ENCODE measurements at places on chromosomes 1 and 21. TPM values are rescaled to one million over a fixed set of nuclear protein-coding genes. Genes with fewer than 3 reads are reported as not detected.

SZT2 gene
- total RNA-seq = 20.2 TPM

PADI4 gene
- total RNA-seq = 0.27 TPM

SH3D21 gene
- total RNA-seq = 26.9 TPM

TMPRSS15 gene
- total RNA-seq = not detected

CFAP74 gene
- 0.39 TPM for total RNA-seq

OR2L13 gene
- not detected for total RNA-seq

LCK gene
- total RNA-seq = 57.0 TPM

CHIT1 gene
- total RNA-seq = 0.15 TPM

- DNase-seq = no peak
These were observed 363.1 kb upstream of the ADGRL2 start for GRCh38 chr1:81437649-81438048.

GRCh38 chr21:37742532-37742931, 173.7 kb downstream of the KCNJ6 start:
- no peak for DNase-seq

DNA sequence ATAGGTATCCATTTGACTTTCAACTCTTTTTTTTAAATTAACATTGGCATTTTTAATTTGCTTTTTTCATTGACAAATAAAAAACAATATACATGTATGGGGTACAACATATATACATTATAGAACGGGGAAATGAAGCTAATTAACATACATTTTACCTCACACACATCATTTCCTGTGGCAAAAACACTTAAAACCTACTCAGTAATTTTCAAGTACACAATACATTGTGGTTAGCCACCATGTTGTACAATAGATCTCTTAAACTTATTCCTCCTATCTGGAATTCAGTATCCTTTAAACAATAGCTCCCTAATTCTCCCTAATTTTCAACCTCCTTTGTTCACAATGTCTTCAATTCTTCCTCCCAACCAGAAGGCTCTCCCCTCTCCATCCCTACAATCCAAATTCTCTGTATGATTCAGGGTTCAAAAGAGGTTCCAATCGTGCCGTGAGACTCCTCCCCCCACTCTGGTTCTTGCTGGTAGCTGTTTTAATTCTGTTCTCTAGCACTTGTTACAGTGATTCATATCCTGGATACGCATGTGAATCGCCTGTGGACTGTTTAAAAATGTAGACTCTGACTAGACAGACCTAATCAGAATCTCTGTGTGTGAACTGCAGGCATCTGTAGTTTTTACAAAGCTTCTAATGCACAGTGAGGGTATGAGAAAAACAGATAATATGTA, 87.6 kb upstream of the DUSP10 start:
- no peak for DNase-seq

DNA sequence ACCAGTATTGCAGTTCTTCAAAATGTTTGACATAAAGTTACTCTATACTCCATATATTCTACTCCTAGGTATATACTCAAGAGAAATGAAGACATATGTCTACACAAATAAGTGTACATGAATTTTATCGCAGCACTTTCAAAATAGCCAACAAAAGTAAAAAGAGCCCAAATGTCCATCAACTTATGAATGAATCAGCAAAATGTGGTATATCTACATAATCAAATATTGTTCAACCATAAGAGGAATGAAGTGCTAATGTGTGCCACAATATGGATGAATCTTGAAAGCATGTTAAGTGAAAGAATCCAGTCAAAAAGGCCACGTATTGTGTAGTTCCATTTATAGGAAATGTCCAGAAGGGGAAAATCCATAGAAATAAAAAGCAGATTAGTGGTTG, 98.6 kb upstream of the F3 start:
- DNase-seq = no peak

Data from WTC11 (cell line).